ENCODE measurements at places on chromosomes 11 and 22. TPM values are rescaled to one million over a fixed set of nuclear protein-coding genes. Genes with fewer than 3 reads are reported as not detected.

Gene PCNX3
- total RNA-seq, result 53.6 TPM

DNA sequence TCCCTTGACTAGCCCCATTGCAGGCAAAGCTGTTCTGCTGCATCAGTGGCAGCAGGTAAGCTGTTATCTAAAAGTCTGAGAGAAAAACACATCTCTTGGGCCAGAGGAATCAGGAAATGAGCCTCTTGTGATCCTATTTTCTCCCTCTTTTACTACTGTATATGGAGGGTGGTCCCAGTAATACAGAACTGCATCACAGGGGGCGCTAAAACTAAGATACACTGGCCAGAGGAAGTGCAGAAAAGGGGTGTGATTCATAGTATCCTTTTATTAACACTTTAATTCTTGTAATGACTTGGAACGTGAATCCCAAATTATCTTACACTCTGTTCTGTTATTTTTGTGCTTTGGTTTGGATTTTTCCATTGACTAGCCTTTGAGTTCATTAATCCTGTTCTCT, 8.8 kb upstream of the MED17 start:
- H3K4me1 ChIP-seq, result no peaks in the 10 kb centered on the region
- H3K27me3 ChIP-seq, result no peaks in the 10 kb centered on the region
- H3K27ac ChIP-seq, result no peak overlapping the region

Gene APOL3
- total RNA-seq, result not detected

GRCh38 chr11:16365581-16366228, 9.4 kb upstream of the SOX6 start:
- no peaks in the 10 kb centered on the region for H3K27me3 ChIP-seq
- no peaks in the 10 kb centered on the region for H3K4me1 ChIP-seq
- H3K4me3 ChIP-seq, result no peak overlapping the region
- DNase-seq, result no peak
- H3K27ac ChIP-seq, result no peak overlapping the region

Gene PNPLA3
- 0.29 TPM for total RNA-seq

DNA sequence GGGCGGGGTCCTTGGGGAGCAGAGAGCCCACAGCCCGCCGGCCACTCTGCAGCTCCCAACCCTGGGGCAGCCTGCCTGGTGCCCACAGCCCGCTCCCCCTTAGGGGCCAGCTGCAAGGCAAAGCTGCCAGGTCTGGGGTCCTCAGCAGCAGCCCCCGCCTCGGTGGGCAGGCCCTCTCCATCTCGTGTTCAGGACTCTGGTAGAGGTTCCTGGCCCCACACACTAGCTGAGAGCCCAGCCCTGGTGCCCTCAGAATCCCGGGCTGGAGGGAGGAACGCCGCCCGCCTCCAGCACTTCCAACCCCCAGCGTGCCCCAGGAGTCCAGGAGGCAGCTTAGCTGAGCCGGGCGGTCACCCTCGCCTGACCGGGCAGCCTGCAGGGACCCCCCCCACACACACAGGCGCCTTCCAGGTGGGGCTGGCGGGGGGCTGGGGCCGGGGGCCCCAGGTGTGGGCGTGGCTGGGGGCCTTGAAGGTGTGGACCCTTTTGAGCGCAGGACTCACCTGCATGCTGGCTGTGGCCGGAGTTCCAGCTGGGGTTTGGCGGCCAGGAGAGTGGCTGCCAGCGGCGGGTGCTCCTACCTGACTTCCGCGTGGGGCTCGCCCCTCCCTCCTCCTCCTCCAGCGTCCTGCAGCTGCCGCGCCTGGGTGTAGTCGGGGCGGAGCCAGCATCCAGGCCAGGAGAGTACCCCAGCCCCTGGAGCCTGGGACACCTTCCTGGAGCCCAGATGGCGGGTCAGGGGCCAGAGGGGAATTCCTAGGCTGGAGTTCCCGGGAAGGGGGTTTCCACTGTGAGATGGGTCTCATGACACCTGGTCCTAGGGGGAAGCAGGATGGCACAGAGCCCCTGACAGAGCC, at the start of gene ANO9:
TSS of gene ANO9 (minus strand) at position 594 of the 857 bp plus-strand sequence. CDS start at position 509, 85 bp downstream.
- no peak within 1 kb of the TSS for H3K27ac ChIP-seq
- H3K27me3 ChIP-seq, result no peaks in the 10 kb centered on the region
- H3K4me3 ChIP-seq, result peak within 1 kb of the TSS; percentile 79
- H3K4me1 ChIP-seq, result peaks cover 15% of the 10 kb centered on the region
- peak; percentile 58 for DNase-seq
- no peaks in the 10 kb centered on the region for H3K36me3 ChIP-seq

Gene MPZL2
- 51.5 TPM for total RNA-seq

DNA sequence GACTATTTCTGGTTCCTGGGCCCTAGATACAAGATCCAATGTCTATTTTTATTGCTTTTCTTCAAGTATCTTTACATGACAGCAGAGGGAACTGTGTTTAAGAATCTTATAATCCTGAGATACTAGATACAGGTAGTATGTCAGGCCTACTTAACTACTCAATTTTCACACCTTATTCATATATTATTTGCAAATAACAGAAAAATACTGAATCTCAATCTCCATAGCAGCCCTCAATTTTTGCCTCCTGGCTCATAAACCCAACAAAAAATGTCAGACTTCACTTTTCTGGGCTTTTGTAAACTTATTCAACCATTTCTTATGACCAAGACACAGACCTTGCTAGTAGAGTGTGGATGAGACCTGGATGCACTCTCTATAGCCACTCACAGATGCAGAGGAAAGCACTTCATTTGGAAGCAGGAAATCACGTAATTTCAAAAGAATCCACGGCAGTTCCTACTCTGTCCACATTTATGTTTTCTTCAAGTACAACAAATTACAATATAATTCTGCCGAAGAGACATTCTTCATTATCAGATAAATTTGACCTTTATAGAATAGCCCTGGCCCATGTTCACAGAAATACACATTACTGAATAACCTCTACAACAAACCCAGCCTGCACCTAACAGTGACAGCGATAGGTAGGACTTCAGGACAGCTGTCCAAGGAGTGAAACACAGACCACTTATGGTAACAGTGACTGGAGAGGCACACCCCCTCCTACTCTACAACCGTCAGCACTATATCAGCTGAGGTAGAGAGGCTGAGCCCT, 62.0 kb upstream of the YPEL1 start:
- DNase-seq, result no peak
- no peaks in the 10 kb centered on the region for H3K27me3 ChIP-seq
- H3K27ac ChIP-seq, result no peak overlapping the region
- H3K4me3 ChIP-seq, result no peak overlapping the region
- no peaks in the 10 kb centered on the region for H3K4me1 ChIP-seq

DNA sequence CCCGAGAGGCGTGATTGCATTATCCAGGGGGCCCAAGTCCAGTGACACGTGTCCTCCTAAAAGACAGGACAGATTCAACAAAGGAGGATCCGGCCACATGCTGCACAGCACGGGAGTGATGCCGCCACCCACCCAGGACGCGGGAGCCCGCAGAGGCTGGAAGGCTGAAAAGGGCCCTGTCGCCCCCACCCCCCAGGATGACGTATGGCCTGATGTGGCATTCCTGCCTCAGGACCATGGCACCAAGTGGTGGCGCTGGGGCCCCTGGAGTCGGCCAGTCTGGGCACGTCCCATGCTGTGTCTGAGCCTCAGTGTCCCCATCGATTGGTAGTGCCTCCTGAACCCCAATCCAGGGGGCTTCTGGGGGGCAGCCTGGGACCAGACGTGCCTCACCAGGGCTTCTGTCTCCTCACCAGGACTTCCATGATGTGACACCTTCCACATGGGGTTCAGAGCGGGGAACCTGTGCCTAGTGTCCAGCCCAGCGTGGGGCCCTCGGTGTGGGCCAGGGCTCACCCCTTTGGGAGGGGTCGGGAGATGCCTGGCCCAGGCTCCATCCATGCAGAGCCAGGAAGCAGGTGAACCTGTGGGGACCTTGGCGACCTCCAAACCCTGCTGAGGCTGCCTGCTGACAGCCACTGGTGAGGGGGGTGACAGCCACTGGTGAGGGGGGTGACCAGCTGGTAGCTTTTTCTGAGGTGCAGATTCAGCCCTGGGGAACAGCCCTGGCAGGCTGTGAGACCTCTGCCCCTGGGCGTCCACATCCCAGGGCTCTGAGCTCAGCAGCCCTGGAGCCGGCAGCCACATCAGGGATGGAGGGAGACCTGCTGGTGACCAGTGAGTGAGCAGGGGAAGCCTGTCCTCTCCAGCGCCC, 75.3 kb downstream of the KCNQ1 start:
- H3K27ac ChIP-seq, result no peak overlapping the region
- no peak for DNase-seq
- H3K4me3 ChIP-seq, result no peak overlapping the region

DNA sequence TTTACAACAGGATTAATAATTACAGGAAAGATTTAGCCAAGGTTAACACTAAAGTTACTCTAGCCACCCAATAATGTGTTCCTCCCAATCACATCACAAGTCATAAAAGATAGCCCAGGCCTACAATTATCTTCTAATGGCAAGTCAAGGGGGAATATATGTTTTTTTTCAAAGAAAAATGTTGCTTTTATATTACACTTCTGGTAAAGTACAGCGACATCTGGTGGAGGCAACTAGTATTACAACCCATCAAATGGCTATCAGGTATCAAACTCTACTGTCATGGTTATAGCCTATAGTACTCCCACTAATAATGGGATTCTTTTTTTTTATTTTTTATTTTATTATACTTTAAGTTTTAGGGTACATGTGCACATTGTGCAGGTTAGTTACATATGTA, 71.8 kb downstream of the XRRA1 start:
- H3K27me3 ChIP-seq, result no peaks in the 10 kb centered on the region
- no peak overlapping the region for H3K4me3 ChIP-seq
- peak; percentile 31 for DNase-seq

Gene OR8D4
- total RNA-seq, result not detected

DNA sequence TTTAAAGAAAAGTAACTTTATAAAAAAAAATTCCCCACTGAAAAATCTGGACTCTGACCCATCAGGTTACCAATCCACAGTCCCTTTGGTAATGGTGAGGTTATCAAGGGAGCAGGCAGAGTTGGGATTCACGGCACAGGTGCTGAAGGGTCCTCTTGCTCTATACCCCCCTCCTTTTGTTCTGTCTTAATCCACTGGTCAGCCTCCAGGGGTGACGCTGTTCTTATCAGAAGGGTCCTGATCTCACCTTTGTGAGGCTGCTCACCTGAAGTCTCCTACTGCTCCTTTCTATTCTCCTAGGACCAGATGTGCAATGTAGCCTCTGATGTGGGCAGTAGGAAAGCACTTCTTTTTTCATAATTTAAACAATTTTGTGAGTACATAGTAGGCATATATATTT, 80.6 kb upstream of the E2F8 start:
- H3K27ac ChIP-seq, result no peak overlapping the region
- H3K27me3 ChIP-seq, result peaks cover 47% of the 10 kb centered on the region
- no peaks in the 10 kb centered on the region for H3K36me3 ChIP-seq
- no peak for DNase-seq
- no peak overlapping the region for H3K4me3 ChIP-seq
- H3K4me1 ChIP-seq, result no peaks in the 10 kb centered on the region

Gene EHD1
- 340 TPM for total RNA-seq

Gene TRPM5
- not detected for total RNA-seq

DNA sequence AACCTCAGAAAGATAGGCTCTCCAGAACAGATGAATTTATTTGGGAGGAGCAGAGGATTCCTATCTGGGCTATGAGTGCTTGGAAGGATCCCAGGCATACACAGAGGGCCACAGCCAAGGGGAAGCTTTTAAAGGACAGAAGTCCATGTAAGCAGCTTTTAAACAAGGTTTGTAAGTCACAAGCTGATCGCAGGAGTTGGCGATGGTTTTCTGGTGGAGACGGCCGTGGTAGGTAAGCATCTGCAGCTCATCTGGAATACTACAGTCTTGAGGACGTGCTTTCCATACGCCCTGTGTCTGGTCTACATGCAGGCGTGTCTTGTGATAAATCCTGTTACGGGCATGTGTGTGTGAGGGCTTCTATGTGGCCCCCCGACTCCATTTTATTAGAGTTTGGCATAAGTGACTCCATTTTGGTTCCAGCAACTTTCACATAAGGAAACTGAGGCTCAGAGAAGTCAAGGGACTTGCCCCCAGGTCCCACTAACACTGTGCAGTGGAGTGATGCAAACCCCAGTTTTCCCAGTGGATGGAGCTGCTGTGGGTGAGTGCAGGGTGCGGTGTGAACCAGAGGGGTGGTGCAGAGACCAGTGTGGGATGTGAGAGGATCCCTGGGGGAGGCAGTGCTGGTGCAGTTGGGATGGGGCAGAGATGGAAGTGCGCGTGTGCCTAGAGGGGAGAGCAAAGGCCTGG, 11.8 kb upstream of the ACY3 start:
- no peak for DNase-seq
- no peak overlapping the region for H3K27ac ChIP-seq
- no peaks in the 10 kb centered on the region for H3K36me3 ChIP-seq
- H3K4me3 ChIP-seq, result no peak overlapping the region
- peaks cover 8% of the 10 kb centered on the region for H3K4me1 ChIP-seq
- H3K27me3 ChIP-seq, result no peaks in the 10 kb centered on the region

DNA sequence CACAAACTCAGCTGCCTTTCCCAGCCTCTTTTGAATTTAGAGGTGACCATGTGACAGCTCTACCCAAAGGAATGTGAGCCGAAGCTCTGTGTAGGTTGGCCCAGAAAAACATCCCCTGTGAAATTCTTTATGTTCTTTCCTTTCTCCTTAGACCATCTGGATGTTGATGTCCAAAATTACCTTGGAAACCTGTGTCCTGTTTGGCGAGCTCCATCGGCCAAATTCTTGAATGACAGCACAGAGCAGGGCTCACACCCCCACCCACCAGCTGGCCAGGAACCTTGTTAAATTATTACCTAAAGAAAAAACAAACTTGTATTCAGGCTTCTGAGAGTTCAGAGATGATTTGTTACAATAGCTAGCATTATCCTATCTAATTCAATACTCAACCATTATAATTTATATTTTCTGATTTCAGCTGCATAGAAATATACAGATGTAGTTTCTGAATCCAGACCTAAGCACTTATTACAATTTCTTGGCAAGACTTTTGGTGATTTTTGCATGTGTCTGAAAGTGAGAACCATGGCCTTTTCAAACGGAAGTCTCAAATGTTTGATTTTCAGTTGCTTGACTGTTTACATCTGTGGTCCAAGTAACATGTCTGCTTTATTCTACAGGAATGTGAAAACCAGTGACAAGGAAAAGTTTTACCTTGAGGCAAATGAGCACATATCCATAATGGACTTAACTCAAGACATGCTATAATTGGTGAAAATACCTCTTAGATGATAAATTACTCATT, 554.2 kb downstream of the NTM start:
- DNase-seq, result peak; percentile 81
- H3K36me3 ChIP-seq, result no peaks in the 10 kb centered on the region
- peaks cover 26% of the 10 kb centered on the region for H3K4me1 ChIP-seq
- peak overlapping the region; percentile 93 for H3K27ac ChIP-seq
